ENCODE measurements at places on chromosomes 5 and 9.

- DNase-seq: no peak
These were observed 75.1 kb downstream of the MRPS27 start for GRCh38 chr5:72244862-72245371.

GRCh38 chr9:127979333-127980059 is 1.3 kb downstream of the EEIG1 start:
- DNase-seq: no peak

GRCh38 chr9:136572003-136572827 is 26.4 kb upstream of the NOTCH1 start:
- DNase-seq: no peak

- no peak for DNase-seq
These were observed 76.1 kb downstream of the OR2K2 start for GRCh38 chr9:111253742-111254437.

GRCh38 chr5:132546108-132546507 is 2.8 kb upstream of the IL5 start:
- no peak for DNase-seq

- DNase-seq: no peak
These were observed 99.3 kb downstream of the FOCAD start for GRCh38 chr9:20783057-20784038.

DNA sequence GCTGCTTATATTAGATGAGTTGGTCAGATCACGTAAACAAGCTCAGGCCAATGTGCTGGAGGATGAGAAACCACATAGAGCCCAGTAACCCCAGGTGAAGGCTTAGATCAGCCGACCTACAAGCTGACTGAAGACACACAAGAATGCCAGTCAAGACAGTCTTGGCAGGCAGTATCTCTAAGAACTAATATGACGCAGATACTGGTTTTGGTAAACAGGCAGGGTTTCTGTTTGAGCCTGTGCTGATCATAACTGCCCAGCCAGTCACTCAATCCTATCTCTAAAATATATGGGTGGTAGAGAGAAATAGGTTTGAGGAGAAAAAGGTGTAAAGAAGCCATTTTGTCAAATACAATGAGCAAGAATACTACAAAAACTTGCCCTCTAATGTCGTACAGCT is 7.8 kb upstream of the RIGI start:
- no peak for DNase-seq

DNA sequence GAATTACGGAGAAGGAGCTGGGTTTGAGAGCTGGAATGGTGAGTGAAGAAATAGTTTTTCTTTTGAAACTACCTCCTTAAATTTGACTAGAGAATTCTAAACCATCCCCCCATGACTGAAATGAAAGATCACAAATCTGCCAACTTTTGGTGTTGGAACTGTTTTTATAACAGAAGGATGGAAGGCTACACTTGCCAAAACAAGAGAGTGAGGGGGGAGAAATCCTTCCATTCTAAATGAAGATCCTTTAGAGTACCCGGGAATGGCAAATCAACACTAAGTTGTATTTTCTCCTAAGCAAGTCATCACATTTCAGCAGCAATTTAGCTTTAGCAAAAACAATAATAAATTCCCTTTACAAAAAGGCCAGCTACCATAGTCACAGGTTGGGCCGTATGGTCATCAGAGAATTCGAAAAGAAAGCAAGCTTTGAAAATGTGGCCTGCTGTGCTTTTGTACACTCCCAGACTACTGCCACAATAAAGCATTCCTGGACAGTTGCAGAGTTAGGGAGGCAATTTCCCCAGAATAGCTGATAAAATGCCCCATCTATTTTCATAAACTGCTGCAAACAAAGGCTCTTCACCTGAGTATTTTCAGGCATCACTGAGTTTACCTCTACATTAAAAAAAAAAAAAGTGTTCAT is 25.0 kb upstream of the FREM1 start:
- no peak for DNase-seq

Data from stimulated activated CD8-positive, alpha-beta memory T cell treated with anti-CD3 and anti-CD28 coated beads, Interleukin-4, amount 100 ng/mL, for 1 hour (primary cell).